ENCODE measurements at places on chromosomes 4 and X.

DNA sequence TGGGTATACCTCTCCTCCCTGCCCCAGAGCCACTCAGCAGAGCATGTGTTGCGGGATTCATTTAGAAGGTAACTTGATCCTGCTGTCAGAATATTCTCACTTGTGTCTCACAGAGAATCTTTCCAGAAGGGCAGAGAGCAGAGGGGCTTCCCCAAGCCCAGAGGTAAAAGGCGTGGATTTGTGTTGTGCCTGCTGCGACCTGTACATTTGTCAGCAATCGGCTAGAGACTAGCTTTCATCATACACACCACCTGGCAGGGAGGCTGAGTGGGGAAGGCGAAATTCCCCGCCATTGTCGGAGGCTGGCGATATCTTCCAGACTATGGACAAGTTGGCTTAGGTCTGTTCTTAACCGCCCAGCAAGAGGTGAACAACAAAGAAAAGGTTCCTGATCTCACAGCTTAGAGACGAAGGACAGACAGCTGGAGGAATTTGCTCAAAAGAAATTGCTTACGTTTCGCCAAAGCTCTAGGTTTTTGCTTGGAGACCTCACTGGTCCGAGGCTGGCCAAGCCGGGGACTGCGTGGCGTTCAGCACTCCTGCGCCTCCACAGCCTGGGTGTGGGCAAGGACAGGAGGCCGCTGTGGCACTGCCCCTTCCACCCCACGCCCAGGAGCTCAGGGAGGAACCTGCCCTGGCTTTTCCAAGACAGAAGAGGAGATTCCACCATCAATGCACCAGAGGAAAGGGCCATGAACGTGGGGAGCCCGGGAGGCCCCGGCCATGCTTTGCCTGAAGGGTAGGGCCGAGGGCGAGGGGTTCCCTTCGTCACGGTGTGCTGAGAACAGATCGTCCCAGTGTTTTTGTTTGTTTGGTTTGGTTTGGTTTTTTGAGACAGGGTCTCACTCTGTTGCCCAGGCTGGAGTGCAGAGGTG is 69.4 kb downstream of the DCTD start:
- peaks cover 3% of the 10 kb centered on the region for H3K36me3 ChIP-seq
- H3K4me1 ChIP-seq = no peaks in the 10 kb centered on the region
- DNase-seq = no peak
- peaks cover 34% of the 10 kb centered on the region for H3K27me3 ChIP-seq

GRCh38 chr4:8540072-8540471 is 40.1 kb upstream of the GPR78 start:
- H3K27ac ChIP-seq = no peak overlapping the region
- H3K27me3 ChIP-seq = peaks cover 20% of the 10 kb centered on the region
- H3K36me3 ChIP-seq = no peaks in the 10 kb centered on the region
- DNase-seq = no peak

DNA sequence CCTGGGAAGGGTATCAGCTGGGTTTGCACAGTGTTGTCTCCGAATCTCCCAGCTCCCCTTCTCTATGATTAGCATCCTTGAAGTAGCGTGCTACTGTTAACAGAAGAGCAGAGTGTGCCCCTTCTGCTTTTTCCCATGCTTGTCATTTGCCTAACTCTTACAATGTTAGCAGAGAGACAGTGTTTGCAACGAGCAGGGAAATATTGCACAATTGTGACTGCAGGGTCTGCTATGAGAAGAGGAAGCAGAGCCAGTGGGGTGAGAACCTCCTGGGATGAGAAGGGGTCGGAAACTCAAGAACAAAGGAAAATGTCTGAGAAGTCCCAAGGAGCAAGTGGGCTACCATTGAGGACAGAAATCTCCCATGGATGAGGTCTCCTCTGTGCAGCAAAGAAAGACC is 7.8 kb upstream of the CHRNA9 start:
- H3K4me3 ChIP-seq = no peak overlapping the region
- no peak for DNase-seq
- peaks cover 6% of the 10 kb centered on the region for H3K4me1 ChIP-seq
- no peak overlapping the region for H3K27ac ChIP-seq
- no peaks in the 10 kb centered on the region for H3K36me3 ChIP-seq

- H3K4me3 ChIP-seq = no peak overlapping the region
- H3K27ac ChIP-seq = peak overlapping the region; percentile 4
- H3K4me1 ChIP-seq = peaks cover 46% of the 10 kb centered on the region
- H3K27me3 ChIP-seq = no peaks in the 10 kb centered on the region
- peaks cover 32% of the 10 kb centered on the region for H3K36me3 ChIP-seq
- DNase-seq = no peak
Observed at GRCh38 chr4:128830906-128831503, 21.5 kb downstream of the JADE1 start.

GRCh38 chr4:182306792-182307507 is 63.7 kb downstream of the TENM3 start:
- DNase-seq = no peak
- H3K27me3 ChIP-seq = no peaks in the 10 kb centered on the region
- no peak overlapping the region for H3K27ac ChIP-seq
- no peaks in the 10 kb centered on the region for H3K4me1 ChIP-seq
- H3K4me3 ChIP-seq = no peak overlapping the region
